ENCODE measurements at places on chromosomes 7 and 10.
A peak's percentile ranks its signal among the peaks of the same experiment; 100 is the strongest.

DNA sequence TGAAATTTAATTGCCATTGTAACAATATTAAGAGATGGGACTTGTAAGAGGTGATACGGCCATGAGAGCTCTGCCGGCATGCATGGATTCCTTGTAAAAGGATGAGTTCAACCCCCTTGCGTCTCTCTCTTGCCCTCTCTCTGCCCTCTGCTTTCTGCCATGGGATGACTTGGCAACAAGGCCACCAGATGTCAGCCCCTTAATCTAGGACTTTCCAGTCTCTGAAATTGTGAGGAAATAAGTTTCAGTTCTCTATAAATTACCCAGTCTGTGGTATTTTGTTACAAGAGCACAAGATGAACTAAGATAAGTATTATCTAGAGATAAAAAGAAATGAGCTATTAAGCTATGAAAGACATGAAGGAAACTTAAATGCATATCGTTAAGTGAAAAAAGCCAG lies 145.7 kb upstream of the AHR start:
- DNase-seq: no peak

- DNase-seq: no peak
These were observed 32.6 kb downstream of the CDH23 start for GRCh38 chr10:71429304-71429703.

DNA sequence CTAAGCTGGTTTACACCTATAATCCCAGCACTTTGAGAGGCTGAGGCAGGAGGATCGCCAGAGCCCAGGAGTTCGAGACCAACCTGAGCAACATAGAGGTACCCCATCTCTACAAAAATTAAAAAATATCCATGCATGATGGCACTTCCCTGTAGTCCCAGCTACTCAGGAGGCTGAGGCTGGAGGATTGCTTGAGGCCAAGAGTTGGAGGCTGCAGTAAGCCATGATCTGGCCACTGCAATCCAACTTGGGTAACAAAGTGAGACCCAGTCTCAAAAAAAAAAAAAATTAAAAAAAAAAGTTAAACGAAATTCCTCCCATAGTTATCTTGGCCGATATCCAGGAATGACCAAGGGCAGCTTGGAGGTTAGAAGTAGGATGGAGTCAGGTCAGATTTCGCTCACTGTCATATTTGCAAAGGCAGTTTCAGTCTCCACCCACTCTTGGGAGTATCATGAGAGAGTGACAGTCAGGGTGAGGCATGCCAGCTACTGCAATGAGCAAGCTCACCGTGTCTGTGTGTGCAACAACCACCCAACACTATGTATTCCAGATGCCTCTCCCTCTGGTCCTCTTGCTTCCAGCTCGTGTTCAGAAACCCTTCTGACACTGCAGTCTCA lies 6.0 kb upstream of the ZDHHC4 start:
- no peak for DNase-seq

DNA sequence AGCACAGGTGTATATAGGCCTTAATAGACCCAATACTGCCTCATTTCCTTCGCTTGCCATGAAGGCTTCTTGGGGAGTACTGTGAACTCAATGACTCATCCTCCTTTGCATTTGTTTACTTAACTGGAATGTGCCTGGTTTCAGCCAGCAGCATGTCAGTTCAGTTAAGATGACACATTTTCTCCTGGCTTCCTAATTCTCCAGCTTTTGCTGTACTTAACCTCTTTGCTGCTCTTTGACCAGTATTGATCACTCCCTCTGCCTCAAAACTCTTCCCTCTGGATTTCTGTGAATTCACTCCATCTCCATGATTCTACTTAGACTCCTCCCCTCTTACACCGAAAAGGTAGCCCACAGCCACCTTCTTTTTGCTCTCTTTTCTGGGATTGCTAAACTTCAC lies 135.7 kb downstream of the MAGI2 start:
- DNase-seq: no peak

- no peak for DNase-seq
These were observed 68.9 kb upstream of the PRLHR start for GRCh38 chr10:118664321-118664720.

GRCh38 chr7:129829737-129830631 lies 122.8 kb downstream of the UBE2H start:
- peak; percentile 81 for DNase-seq

GRCh38 chr7:12322284-12322902 lies 81.3 kb downstream of the VWDE start:
- peak; percentile 11 for DNase-seq

GRCh38 chr7:158868764-158869410 lies 12.5 kb downstream of the DYNC2I1 start:
- DNase-seq: no peak

DNA sequence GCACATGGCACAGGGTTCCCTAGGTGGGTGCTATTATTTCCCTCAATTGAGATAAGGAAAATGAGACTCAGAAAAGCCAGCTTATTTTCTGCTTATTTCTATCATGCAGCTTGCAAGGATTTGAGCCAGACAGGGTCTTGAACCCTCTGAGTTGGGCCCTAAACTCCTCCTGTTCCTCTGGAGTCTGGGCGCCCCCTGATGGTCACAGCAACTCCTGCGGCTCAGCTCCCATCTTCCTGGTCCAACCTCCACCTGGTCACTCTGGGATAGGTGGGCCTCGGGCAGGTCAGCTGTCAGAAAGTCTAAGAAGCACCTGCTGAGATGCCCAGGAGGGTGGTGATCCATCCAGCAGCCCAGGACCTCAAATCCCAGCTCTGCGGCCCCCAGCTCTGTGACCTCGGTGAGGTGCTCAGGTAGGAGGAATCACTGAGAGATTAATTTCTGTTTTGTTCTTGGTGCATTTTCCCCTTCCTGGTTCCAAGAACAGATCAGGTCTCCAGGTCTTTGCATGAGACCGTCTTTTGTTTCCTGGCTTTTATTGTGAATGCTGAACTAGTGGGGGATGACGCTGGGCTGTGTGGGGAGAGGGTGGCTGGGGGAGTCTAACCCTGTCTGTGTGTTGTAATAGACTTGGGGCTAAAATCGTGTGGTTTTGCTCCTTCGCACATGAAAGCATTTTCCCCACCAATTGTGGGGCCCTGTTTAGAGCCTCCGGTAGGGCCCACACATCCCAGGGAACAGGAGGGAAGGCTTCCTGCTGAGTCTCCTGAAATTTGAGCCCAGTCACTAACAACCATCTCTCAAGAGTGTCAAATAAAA lies 32.8 kb downstream of the TMEM130 start:
- peak; percentile 51 for DNase-seq

GRCh38 chr10:31721096-31721495 lies 207.5 kb downstream of the ARHGAP12 start:
- DNase-seq: no peak

DNA sequence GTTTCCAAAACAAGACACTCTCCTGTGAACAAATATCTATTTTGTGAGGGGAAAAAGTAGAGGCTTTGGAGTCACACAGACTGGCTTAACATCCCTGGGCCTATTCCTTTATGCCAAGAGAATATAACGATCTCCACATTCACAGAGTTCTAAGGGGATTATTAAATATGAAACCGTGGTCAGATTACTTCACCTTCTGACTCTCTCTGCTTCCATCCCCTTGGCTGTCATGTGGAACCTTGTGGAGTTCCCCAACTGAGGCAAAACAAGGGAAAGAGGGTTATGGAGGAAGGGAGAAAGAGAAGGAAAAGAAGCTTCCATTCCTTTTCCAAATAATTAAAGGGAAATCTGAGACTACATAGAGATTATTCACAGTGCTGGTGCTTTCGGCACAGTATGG lies 55.5 kb upstream of the ATP6V0A4 start:
- DNase-seq: no peak

- no peak for DNase-seq
These were observed 29.0 kb upstream of the MGMT start for GRCh38 chr10:129438024-129438423.

DNA sequence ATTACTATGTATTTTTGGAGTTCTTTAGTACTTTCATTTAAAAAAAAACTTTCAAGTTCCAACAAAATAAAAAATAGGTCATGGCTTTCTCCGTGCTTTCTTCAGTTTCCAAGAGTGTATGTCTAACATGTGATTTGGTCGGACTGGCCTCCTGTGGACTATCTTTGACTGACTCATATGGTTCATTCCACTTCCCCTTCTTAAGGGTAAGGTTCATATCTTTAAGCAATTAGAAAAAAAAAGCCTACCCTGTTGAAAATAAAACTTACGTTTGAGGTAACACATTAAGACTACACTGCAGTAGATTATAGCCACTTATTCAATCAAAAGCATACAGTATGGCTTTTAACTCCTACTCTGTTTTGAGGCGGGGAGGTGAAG lies 112.8 kb upstream of the AHR start:
- no peak for DNase-seq

DNA sequence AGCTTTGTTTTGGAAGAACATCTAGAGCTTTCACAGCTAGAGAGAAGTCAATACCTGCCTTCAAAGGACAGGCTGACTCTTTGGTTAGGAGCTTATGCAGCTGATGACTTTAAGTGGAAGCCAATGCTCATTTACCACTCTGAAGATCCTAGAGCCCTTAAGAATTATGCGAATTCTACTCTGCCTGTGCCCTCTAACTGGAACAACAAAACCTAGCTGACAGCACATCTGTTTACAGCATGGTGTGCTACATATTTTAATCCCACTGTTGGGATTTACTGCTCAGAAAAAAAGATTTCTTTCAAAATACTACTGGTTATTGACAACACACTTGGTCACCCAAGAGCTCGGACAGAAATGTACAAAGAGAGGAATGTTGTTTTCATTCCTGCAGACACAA lies 57.3 kb downstream of the PALS2 start:
- DNase-seq: no peak

- DNase-seq: no peak
These were observed 5.8 kb downstream of the FBH1 start for GRCh38 chr10:5895804-5896203.

- no peak for DNase-seq
These were observed 151.8 kb downstream of the CFTR start for GRCh38 chr7:117631652-117632051.

- DNase-seq: no peak
These were observed 30.3 kb downstream of the ARID5B start for GRCh38 chr10:61931620-61932332.

GRCh38 chr7:24440892-24441291 lies 132.4 kb upstream of the PALS2 start:
- DNase-seq: no peak

DNA sequence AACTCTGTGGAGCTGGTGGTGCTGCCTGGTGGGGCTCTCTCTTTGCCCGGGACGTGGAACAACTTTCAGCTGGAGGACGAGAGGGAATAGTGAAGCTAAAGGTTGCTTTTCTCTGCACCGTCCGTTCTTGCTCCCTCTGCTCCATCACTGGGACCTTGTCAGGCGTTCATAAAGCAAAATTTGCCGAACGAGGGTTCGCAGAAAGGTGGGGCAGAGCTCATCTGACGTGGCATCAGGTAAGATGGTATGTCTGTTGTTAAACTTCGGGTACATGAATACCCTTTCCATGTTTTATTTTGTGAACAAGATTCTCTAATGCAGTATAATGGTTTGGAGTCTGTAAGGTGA lies 416 bp downstream of the BBS9 start:
- no peak for DNase-seq

DNA sequence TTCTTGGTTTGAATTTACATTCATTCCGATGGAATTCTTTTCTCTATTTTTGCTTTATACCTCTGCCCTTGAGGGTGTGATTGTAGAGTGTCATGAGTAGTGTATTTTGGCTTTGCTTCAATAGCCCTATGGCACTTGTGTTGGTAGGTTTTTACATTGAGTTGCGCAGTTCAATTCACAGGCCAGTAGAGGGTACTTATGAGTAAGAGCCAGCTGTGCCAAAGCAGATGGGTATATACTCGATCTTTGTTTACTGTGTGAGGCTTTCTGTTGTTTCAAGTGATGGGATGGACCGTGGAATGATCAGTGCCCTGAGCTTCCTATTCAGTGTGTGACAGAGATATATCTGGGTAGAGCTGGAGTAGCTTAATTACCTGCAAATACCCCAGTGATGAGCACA lies 4.3 kb upstream of the AKR1C3 start:
- peak; percentile 0 for DNase-seq

GRCh38 chr10:124175701-124176348 lies 82.4 kb upstream of the CHST15 start:
- no peak for DNase-seq

DNA sequence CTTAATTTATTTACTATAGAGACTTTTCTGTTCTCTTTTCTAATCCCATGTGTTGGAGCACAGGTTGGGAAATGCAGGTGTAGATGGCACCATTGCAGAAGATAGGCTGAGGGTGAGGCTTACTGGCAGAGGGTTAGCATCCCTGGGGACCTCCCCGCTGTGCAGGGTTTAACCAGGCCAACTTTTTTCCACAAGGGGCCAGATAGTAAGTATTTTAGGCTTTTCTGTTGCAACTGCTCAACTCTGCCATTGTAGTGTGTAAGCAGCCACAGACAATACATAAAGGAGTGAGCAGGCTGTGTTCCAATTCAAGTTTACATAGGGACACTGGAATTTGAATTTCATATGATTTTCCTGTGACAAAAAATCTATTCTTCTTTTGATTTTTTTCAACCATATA lies 34.6 kb upstream of the AOAH start:
- DNase-seq: no peak

GRCh38 chr7:138630059-138630610 lies 71.0 kb downstream of the SVOPL start:
- no peak for DNase-seq

GRCh38 chr7:135856356-135857144 lies 107.9 kb upstream of the FAM180A start:
- DNase-seq: no peak

DNA sequence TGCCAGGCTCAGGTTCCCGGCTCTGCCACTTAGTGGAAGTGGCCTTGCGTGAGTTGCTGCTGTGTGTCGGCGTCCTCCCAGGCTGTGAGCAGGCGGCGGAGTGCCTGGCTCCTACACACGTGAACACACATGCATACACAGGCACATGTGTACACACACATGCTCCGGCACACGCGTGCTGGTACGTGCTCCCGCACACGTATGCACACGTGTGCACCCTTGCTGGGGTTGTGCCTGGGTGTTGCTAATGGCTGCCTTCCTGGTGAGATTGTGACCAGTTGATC lies 107.6 kb downstream of the INPP5A start:
- no peak for DNase-seq

DNA sequence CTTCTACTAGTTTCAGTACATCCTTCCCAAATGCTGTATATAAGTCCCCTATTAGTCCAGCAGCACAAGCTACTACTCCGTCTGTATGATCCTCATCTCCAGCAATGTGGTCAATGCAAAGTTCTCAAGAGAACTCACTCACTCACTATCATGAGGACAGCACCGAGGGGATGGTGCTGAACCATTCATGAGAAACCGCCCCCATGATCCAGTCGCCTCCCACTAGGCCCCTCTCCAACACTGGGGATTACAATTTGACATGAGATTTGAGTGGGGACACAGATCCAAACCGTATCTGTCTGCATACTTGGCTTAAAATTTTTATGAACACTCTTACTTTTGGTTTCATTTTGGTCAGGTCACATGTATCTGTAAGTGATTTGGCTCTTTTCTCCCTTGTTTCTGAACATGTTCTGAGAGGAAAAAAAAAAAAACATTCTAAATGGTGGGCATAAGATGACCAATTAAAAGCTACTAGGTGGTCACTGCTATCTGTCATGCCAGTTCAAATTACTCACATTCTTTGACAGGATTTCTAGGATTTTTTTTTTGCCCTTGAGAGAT lies 60.1 kb downstream of the ZNF783 start:
- DNase-seq: no peak
